ENCODE measurements at places on chromosomes 7 and 10.

DNA sequence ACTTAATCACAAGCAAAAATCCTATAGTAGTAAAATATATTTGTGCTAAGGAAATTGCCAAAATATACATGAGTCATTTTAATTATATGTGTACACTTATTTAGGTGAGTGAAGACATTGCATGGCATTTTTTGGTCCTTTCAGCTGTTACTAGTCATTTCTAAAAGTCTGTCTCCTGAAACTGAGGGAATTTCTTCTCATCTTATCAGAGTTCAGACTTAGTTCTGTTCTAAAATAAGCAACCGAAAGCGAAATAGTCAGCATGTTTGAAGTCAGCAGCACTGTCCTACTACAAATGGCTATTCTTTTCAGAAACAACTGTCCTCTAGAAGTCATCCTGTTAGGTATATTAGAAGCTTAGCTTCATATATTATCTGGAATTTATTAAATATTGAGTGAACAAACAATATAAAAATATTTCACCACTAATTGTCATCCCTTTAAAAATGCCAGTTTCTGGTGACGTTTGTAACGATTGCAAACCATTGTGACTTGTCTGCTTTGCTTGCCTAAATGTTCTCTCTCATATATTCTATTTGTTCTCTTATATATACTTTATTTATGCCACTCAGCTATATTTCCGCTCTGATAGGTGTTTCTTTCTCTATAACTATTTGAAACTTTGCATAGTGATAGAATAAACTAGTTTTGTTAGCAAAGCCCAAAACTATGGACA lies 227.4 kb upstream of the KAT6B start:
- DNase-seq, result no peak

- no peak for DNase-seq
These were observed 3.1 kb downstream of the C1GALT1 start for GRCh38 chr7:7185371-7185989.

- no peak for DNase-seq
These were observed 4.0 kb upstream of the SH3PXD2A start for GRCh38 chr10:103859161-103860086.

- no peak for DNase-seq
These were observed 41.0 kb upstream of the EMX2 start for GRCh38 chr10:117501460-117502035.

- DNase-seq, result no peak
These were observed 14.0 kb upstream of the RAMP3 start for GRCh38 chr7:45143616-45144015.

GRCh38 chr7:101598422-101598985 lies 30.6 kb downstream of the MYL10 start:
- peak; percentile 86 for DNase-seq

- no peak for DNase-seq
These were observed 192.9 kb downstream of the AUTS2 start for GRCh38 chr7:69790977-69791724.

- no peak for DNase-seq
These were observed 25.1 kb downstream of the VSTM4 start for GRCh38 chr10:49090189-49090575.

- DNase-seq, result no peak
These were observed 904 bp upstream of the DPYSL4 start for GRCh38 chr10:132185601-132186487.

DNA sequence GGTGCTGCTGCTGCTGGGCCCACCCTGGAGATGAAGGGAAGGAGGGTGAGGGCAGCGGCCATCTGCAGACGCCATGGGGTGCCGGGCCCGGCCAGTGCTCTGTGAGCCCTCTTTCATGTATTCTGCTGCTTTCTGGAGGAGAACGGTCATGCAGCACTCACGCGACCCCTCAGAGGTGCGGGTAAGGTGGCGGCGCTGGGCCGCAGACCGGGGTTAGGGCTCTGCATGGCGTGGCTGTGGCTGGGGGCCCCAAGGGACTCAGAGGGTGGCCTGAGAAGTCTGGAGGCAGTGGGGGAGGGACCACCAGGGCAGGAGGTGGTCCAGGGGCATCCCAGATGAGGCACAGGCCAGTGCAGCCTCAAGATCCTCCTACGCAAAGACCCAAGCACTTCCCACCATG lies 275.5 kb downstream of the ELFN1 start:
- peak; percentile 68 for DNase-seq

- no peak for DNase-seq
These were observed 24.6 kb upstream of the TMEM248 start for GRCh38 chr7:66896441-66896840.

DNA sequence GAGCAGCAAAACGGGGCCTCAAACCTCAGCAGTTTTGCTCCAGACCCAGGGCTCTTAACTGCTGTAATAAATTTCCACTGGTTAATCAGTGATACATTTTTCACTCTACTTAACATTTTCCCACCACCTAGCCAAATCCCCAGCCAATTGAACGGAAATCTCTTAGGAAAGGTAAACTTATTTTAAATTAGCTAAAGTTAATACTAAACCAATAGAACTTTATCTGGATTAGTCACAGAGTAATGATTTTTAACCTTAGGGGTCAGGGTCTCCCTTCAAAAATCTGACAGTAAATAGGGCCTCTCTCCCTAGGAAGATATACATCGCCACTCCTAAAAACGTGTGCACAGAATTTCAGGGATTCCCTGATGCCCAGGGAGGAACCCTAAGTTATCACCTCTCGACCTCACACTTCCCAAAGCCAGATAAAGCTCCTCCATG lies 87.4 kb upstream of the KMT2E start:
- no peak for DNase-seq

GRCh38 chr7:119010635-119011034 lies 786.1 kb downstream of the ANKRD7 start:
- DNase-seq, result no peak

DNA sequence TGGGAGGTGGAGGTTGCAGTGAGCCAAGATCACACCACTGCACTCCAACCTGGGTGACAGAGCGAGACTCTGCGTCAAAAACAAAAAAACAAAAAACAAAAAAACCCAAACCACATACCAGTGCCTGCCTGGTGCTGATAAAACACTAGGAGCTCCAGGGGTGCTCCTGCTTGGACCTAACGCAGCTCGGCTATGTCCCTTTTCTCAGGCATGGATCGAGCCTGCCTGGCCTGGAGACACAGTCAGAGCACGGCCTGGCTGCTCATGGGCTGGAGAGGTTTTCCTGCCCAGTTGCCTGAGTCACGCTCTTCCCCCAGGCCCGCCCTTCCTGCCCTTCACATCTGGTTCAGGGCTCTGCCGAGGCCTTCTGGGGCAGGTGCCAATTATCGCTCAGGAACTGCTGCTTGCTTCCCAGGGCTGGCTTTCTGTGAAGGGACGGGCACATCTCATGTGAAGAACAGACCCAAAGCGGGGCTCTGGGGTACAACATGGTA lies 12.6 kb upstream of the NPFFR1 start:
- peak; percentile 93 for DNase-seq

DNA sequence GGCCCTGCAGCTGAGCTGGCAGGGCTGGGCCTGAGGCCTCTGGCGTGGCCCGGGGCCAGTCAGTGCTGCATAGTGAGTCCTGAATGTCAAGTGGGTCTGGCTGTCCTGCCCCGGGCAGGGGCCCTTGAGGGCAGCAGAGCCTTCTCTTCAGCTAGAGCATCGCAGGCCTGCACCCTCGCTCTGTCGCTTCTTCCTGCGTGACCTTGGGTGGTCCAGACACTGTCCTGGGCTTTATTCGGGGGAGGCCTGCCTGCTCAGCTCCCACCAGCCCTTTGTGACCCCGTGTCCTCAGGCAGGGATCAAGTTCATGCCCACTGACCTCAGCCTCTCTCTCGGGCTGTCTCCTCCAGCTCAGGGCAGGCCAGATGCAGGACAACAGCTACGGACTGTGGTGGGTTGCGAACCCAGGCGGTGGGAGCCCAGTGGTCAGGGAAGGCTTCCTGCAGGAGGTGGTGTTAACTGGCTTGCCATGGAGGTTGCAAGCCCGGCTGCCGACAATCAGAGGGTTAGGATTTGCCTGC lies 3.4 kb downstream of the TTYH3 start:
- DNase-seq, result peak; percentile 66

GRCh38 chr10:98323221-98324164 lies 55.5 kb upstream of the LOXL4 start:
- peak; percentile 81 for DNase-seq

DNA sequence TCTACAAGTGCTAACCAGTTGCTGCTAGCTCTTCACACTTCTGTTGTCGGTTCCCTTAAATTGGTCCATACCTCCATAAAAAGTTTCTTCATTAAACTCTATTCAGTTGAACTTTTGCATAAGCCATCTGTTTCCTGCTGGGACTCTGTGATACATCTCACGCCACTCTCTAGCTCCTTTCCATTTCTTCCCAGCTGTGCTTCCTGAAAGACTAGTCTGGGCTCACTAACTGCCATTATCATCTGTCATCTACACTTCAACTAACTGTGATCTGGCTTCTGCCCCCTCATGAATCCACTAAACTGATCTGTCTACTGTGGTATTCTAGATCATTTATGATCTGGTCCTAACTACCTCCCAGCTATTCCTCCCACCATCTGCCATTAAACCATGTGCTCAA lies 78.3 kb downstream of the ELAPOR2 start:
- DNase-seq, result no peak

GRCh38 chr10:71058308-71058707 lies 154.1 kb upstream of the UNC5B start:
- DNase-seq, result no peak

DNA sequence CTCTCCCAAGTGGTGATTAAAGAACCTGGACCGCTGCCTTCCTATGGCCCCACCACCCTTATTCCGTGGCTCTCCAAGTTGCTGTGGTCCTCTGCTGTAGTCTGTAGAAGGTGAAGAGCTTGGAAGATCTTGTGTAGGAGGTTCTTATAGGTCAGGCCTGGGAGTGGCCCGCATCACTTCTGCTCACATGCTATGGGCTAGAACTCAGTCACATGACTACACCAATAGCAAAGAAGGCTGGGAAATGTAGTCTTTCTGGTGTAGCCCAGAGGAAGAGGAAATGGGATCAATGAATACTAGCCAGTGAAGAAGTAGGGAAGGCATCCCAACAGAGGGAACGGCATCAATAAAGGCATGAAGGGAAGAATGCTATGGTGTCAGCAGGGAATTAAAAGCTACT lies 41.3 kb upstream of the AOAH start:
- no peak for DNase-seq

GRCh38 chr10:112585126-112585525 lies 138.1 kb downstream of the VTI1A start:
- DNase-seq, result no peak

GRCh38 chr10:6514844-6515780 lies 65.0 kb downstream of the PRKCQ start:
- no peak for DNase-seq

DNA sequence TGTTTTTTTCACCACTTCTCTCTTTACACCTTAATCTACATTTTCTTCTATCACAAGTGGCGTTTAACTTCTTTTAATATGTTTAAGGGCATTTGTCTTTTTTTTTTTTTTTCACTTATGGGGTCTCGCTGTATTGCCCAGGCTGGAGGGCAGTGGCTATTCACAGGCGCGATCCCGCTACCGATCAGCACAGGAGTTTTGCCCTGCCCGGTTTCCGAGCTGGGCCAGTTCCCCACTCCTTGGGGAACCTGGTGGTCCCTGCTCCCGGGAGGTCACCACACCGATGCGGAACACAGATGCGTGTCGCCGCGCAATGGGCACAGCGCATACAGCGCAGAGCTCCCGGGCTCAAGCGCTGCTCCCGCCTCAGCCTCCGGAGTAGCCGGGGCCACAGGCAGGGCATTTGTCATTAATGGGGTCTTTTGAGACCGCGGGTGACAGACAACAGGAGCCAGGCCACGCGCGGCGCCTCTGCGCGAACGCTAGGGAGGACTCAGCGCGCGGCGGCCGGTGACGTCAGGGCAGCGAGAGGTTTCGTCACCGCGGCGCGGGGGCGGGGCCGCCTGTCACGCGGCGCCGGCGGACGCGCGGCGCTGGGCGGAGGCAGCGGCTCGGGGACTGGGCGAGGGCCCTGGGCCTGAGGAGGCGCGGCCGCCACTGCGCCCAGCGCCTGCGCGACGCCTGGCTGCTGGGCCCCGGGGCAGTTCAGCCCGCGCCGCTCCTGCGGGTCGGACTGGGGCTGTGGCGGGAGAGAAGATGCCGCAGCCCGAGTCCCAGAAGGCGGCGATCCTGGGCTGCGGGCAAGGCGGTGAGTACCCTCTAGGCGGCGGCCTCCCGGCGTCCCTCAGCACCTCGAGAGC lies at the start of gene GALNT11:
Gene GALNT11 (plus strand): TSS at position 598 of the 860 bp plus-strand sequence. CDS start 68,554 bp downstream, outside the sequence.
- peak; percentile 99 for DNase-seq

GRCh38 chr10:27618036-27618615 lies 114.0 kb downstream of the RAB18 start:
- DNase-seq, result no peak

DNA sequence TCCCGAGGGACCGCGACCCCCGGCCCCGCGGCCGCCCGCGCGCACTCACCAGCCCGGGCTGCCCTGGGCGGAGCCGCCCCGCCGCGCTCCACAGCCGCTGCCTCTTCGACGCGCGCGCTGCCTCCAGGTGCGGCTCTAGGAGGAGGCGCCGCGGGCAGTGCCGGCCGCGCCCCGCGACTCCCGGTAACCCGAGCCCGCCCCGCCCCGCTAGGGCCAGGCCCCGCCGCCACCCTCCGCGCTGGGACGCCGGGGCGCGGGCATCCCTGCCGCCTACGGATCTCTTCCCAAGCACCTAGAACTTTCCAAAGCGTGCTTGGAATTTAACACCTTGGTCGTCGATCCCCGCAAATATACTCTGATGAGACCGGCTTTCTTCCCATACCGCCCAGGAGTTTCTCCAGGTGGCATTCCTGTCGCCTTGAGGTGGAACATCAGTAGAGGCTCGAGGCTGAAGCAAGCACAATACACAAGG lies at the start of gene SLC26A5:
Gene SLC26A5 (minus strand): TSS at position 159 of the 472 bp plus-strand sequence. CDS start 24,693 bp downstream, outside the sequence.
- peak; percentile 92 for DNase-seq

GRCh38 chr10:79179164-79179956 lies 110.6 kb downstream of the ZMIZ1 start:
- no peak for DNase-seq

GRCh38 chr7:151317936-151318335 lies 23.7 kb upstream of the NUB1 start:
- no peak for DNase-seq

DNA sequence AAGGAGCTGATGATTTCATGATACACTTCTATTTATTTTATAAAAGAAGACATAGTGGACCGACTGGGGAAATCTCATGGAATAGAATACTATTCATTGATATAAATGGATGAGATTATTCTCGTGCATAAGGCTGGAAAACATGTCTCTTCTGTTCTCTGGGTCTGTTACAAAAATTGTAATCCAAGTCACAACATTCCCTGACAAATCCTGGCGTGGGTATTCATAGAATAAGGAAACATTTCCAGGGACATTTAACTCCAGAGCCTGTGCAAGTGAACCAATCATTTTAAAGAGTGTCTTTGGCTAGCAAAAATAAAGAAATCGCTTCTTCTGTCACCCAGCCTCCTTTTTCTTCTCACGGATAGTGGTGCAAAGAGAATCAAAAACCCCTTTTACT lies 1148.5 kb upstream of the AUTS2 start:
- DNase-seq, result no peak

Data from upper lobe of left lung (tissue), 6 donors.